Fibroblast of lung (primary cell): ENCODE measurements at places on chromosomes 6 and 20. TPM values are rescaled to one million over a fixed set of nuclear protein-coding genes. Genes with fewer than 3 reads are reported as not detected.
A peak's percentile ranks its signal among the peaks of the same experiment; 100 is the strongest.

DNA sequence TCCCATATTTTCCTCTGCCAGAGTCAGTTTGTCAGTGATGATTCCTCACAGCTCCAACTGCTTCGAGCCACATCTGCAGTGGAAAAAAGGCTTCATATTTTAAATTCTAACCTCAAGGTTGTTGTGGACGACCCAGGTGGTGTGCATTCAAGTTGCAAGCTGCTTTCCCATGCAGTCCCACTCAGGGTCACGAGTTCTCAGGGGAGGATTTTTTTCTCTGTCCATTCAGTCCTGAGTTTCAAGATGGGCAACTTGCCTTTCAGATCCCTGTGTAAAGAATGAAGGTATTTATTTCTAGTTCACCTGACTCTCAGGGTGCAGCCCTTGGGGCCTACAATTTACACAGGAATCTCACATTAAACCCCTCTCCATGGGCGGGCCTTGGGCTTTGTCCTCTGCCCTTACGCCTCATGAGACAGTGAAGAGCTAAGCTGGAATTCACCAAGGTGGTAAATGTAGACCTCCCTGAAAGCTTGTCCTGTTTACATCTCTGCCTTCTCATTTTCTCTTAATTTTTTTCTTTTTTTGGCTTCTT, 65.9 kb downstream of the TPD52L1 start:
- peaks cover 2% of the 10 kb centered on the region for H3K4me1 ChIP-seq
- H3K36me3 ChIP-seq, result no peaks in the 10 kb centered on the region
- DNase-seq, result no peak
- no peaks in the 10 kb centered on the region for H3K27me3 ChIP-seq

- peak overlapping the region; percentile 84 for H3K4me3 ChIP-seq
- DNase-seq, result no peak
- peak overlapping the region; percentile 90 for H3K27ac ChIP-seq
- no peaks in the 10 kb centered on the region for H3K36me3 ChIP-seq
- no peaks in the 10 kb centered on the region for H3K4me1 ChIP-seq
Observed at GRCh38 chr20:34557936-34558319, 590 bp upstream of the MAP1LC3A start.

GRCh38 chr6:155313602-155314091, 637 bp downstream of the TFB1M start:
- peak; percentile 10 for DNase-seq
- H3K36me3 ChIP-seq, result peaks cover 2% of the 10 kb centered on the region
- no peaks in the 10 kb centered on the region for H3K27me3 ChIP-seq
- peak overlapping the region; percentile 86 for H3K27ac ChIP-seq
- peaks cover 6% of the 10 kb centered on the region for H3K4me1 ChIP-seq

GRCh38 chr6:64383277-64383676, 747.7 kb downstream of the PHF3 start:
- no peaks in the 10 kb centered on the region for H3K36me3 ChIP-seq
- DNase-seq, result no peak
- no peaks in the 10 kb centered on the region for H3K4me1 ChIP-seq
- no peak overlapping the region for H3K4me3 ChIP-seq
- no peaks in the 10 kb centered on the region for H3K27me3 ChIP-seq

IPCEF1 gene
- total RNA-seq, result 0.26 and 0.33 TPM in 2 replicates

C6orf141 gene
- 0.33 and 0.77 TPM in 2 replicates for total RNA-seq
